Activated CD4-positive, alpha-beta T cell treated with anti-CD3 and anti-CD28 coated beads, Interleukin-2, amount 50 U/mL, for 24 hours (primary cell): ENCODE measurements at places on chromosomes 6 and 20.

DNA sequence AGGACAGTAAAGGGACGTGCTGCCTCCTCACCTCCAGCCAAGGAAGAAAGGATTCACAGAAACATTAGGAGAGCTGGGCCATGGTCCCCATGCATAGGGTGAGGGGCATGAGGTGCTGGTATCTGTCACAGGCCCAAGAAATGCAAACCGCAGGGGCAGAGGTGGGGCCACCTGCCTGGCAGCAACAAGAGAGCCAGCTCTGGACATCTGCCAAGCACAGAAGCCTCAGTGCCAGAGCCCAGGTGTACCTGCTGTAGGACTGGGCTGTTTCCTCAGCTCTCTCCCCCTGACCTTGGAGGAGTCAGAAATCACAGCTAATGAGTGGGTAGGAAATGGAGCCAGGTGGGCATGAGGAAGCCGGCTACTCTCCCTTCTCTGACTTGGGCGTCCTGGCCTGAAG, 45.3 kb downstream of the SLC2A12 start:
- no peak for DNase-seq

DNA sequence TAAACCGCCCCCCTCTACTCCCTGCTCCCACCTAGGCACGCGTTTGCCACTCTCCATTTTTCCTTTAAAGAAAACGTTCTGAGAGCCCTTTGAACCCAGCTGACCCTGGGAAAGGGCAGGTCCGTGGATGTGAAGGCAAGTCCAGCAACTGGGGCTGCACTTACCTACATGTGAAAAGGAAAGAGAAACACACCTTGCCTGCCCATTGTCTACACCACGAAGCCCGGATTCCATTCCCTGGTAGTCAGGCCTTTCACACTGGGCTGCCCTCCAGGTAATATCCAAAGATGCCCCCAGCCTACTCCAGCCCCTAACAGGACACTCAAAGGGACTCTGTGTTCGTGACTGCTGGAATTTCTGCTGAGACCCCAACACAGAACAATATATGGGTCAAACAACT, 94.4 kb downstream of the CD83 start:
- DNase-seq: no peak

DNA sequence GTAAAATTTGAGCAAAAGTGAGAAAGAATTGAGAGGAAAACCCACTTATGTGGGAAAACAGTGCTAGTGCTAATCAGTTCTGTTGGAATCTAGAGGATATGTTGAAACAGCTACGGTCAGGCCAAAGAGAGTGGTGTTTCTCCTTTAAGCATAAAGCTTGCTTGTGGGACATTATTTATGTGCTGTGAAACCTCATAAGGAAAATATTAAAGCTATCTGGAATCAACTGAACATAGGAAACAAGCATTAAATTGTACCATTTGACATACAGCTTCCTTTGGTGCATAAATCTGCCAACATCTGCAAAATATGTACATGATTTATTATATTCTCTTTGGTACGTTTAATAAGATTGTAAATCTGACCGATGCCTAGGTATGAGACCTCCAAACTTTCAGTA, 182.5 kb upstream of the PDE10A start:
- DNase-seq: no peak

- no peak for DNase-seq
Observed at GRCh38 chr20:63284544-63284949, 8.4 kb upstream of the COL20A1 start.

- no peak for DNase-seq
Observed at GRCh38 chr6:152094992-152095592, 287.6 kb downstream of the ESR1 start.

GRCh38 chr6:64037427-64037826, 401.8 kb downstream of the PHF3 start:
- DNase-seq: no peak

DNA sequence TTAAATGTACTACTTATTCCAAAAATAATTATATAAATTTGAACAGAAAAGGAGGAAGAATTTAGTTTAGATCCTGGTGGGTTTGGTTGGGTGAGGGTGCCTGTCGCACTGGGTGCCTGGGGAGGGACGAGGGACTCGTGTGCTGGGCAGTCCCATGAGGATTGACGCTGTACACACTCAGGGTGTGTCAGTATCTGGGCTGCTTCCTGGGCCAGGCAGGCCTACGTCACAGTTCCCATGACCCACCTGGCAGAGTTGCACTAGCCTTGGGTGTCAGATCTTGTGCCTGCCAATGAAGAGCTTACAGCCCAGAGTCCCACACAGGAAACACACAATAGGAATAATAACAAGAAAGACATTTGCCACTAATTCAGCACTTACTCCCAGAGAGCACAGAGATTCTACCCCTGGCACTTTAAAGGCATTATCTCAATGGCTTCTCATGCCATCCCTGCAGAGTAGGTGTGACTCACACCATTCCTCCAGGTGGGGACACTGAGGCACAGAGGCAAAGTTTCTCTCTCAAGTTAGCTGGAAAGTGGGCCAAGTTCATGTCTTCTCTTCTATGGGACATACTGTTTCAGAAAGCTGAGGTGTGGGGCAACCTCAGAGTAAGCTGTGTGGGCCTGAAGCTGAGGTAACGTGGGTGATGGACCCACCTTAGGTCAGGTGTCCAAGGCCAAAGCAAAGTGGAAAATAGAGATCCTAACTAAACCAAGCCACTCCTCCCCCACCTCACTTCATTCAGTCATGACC, 1.3 kb upstream of the SDCBP2 start:
- DNase-seq: no peak

GRCh38 chr6:137737836-137738596, 129.0 kb upstream of the TNFAIP3 start:
- DNase-seq: no peak

DNA sequence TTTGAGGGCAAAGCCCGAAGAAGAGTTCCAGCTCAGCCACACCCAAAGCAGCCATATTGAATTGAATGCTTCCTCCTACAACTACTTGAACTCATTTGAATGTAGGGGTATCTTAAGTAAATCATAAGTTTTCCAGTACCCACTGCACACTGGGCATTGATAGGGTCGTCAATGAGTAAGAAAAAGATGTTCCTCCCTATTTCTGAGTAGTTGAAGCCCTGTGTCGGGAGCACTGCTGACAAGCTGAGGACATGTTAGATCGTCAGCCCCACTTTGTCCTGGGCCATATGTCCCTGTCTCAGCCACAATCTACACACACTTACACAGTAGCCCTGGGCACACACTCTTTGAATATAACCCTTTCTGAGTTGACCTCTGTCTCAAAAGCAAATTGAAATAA, 105.7 kb downstream of the ARHGAP18 start:
- DNase-seq: no peak

GRCh38 chr6:95946906-95947305, 68.9 kb upstream of the FUT9 start:
- DNase-seq: no peak

DNA sequence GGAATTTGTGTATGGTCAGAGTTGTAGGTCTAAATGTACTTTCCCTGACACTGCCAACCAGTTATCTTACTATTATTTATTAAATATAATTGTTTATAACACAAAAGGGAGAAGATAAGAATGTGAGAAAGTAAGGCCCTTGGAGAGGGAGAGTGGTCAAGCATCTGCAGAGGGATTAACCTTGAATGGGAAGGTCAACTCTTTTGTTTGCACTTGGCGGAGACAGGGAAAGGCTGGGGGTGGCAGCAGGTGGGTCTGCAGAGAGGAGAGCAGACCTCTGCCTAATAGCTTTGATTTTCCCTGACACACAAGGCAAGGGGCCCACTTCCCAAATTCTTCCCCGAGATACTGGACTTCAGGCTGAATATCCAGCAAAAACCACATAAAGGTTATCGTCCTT, 4.2 kb downstream of the LRP11 start:
- DNase-seq: no peak

GRCh38 chr6:12472601-12473038, 182.5 kb downstream of the EDN1 start:
- no peak for DNase-seq

DNA sequence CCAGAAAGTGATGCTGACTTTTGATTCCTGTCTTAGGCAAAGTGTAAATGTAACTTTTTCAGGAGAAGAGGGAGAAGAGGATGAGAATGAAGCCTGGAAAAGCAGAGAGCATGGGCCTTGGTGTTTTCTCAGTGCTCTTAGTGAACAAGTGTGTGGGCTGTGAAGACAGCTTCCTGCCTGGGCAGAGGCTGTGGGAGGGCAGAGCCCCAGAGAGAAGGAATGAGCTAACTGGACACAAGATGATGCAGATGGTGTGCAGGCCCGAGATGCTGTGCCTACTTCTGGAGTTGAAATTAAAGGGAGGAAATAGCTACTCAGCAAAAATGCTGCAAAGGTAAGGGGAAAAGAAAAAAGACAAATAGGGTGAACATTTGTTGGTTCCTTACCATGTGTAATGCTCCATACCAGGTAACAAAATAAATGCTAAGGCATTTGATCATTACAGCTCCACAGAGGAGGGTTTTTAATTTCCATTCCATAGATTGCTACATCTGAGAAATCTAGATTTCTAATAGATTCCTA, 87.0 kb upstream of the CEP162 start:
- no peak for DNase-seq

DNA sequence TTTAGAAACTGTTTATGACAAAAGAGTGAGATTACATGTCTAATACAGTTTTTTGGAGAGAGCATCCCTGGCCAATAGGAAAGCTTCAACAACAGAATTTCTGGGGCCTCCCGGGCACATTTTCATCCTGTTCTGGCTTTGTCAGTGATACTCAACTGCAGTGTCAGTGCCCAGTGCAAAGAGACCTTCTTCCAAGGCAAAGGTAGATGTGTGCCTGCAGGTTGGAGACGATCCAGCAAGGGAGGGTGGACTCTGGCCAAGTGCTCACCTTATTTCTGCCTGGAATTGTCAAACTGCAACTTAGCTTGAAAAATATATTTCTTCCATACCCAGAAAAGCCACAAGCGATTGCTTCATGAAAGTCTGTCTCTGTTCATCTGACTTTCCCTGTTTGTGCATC, 211.6 kb upstream of the SNX9 start:
- no peak for DNase-seq

DNA sequence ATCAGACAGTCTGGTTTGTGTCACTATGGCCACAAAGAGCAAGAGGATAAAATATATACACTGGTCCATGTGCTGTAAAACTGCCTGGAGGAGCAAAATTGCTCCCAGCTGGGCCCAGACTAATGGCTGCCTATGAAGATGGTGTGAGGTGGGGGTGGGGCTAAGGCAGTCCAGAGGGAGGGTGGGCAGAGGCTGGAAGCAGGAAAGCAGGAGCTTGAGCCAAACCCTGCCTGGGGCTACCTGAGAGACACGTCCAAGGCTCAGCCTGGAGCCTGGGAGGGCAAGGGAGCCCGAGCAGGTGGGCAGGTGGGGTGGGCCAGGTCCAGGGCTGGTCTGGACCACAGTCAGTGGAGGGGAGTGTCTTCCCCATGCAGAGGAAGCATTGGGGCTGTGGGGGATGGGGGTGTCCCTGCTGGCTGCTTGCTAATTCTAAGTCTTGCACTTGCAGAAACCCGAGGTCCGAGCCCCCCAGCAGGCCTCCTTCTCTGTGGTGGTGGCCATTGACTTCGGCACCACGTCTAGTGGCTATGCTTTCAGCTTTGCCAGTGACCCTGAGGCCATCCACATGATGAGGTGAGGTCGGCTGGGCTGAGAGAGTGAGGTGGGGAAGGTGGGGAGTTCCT, 9.5 kb downstream of the HSPA12B start:
- DNase-seq: no peak

DNA sequence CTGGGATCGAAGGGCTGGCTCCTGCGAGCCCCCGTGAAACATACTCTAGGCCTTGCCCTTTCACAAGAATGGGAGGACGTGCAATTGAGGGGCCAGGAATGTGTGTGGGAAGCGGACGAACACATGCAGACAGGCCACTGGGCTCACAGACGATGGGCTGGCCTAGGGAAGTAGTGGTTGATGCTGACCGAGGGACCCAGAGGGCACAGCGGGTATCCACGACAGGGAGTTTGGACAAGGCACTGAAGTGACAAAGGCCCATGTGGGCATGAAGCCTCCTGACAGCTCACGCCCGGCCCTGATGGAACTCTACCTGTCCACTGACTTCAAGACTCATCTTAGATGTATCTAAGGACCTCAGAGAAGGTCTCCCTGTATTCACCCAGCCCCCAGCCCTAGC, 52.2 kb downstream of the MYH7B start:
- DNase-seq: no peak

- no peak for DNase-seq
Observed at GRCh38 chr20:12012241-12013222, 94.8 kb downstream of the BTBD3 start.

GRCh38 chr6:5896476-5897200, 110.1 kb downstream of the NRN1 start:
- no peak for DNase-seq

- no peak for DNase-seq
Observed at GRCh38 chr20:17896193-17896723, 72.3 kb downstream of the SNX5 start.

- no peak for DNase-seq
Observed at GRCh38 chr6:119890470-119890869, 540.9 kb upstream of the MAN1A1 start.

GRCh38 chr20:8321001-8321400, 188.9 kb downstream of the PLCB1 start:
- DNase-seq: no peak

DNA sequence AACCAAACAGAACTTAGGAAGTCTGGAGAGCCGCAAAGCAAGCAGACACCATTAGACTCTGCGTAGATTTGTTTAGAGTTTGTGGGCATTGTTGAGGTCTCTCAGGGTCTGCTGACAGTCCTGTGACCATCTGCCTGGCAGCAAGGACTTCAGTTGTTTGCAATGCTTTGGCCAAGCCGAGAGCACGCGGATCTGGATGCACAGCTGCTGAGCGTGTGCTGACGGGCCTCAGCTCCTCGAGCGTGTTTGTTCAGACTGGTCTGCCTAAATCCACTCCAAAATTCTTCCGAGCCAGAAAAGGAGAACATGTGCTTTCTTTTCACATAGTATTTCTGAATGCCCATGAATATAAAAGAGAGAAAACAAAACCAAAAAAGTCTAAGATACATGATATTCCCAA, 159.0 kb downstream of the ZNF217 start:
- DNase-seq: no peak

- peak; percentile 49 for DNase-seq
Observed at GRCh38 chr20:3172933-3173609, at the start of gene LZTS3. Gene LZTS3, minus strand, starts transcription at chr20:3173549. Its CDS starts 6,386 bp downstream, at chr20:3167163.

DNA sequence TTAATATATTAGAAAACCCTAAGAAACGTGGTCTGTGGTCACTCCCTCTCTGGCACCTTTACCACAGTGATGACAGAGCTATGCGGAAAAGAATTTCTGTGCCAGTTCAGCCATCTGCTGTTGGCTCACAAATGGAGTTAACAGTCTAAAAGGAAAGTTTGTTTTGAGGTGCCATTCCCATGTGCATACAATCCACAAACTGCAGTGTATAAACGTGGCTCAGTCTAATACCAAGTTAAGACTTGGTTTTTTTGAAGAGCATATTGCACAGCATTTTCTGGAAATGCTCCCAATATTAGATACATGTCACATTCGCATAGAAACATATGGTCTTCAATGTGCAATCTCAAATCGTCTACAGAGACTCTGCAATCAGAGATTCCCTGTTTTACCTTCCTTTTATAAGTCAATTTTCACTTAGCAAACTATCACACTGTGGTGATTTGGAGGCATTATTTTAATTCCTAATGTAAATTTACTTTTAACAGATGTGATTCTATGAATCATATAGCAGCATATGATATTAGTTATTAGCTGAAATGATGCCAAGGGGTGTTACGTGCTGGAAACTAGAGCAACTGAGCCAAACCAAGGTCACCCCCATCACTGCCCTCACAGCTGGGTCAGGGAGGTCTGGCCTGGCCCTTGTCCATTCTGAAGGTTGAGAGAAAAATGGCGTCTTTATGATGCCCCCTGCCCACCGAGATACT, 383.5 kb downstream of the PRKN start:
- DNase-seq: no peak

GRCh38 chr6:149895833-149896271, 2.1 kb downstream of the RAET1E start:
- no peak for DNase-seq

- DNase-seq: no peak
Observed at GRCh38 chr6:20806669-20807068, 272.4 kb downstream of the CDKAL1 start.
